ENCODE measurements at places on chromosomes 5 and 9.

GRCh38 chr5:179302499-179303185, 42.6 kb downstream of the ADAMTS2 start:
- no peak for DNase-seq

GRCh38 chr5:178241688-178242231, 9.2 kb upstream of the PHYKPL start:
- DNase-seq: no peak

GRCh38 chr9:26811106-26811505, 81.5 kb downstream of the CAAP1 start:
- DNase-seq: no peak

DNA sequence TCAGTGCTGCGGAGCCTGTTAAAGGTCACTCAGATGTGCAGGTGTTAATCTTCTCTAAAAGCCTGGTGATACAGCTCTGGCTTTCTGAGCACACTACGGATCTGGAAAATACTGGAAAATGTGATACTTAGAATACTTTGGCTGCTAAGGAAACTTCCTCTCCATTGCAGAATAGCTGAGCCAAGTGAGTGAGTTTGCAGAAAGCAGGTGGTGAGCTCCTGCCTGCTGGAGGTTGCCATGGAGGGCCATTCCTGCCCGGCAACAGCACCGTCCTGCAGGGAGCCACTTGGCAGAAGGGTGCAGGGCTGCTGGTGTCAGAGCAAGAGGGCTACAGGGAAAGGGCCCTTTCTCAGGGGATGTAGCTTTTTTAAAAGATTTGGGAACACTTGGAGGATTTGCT, 40.7 kb downstream of the SECISBP2 start:
- no peak for DNase-seq

GRCh38 chr5:31193591-31194467, at the start of gene CDH6:
TSS of gene CDH6 (plus strand) at chr5:31193686. CDS start at chr5:31267474, 73,788 bp downstream.
- no peak for DNase-seq

DNA sequence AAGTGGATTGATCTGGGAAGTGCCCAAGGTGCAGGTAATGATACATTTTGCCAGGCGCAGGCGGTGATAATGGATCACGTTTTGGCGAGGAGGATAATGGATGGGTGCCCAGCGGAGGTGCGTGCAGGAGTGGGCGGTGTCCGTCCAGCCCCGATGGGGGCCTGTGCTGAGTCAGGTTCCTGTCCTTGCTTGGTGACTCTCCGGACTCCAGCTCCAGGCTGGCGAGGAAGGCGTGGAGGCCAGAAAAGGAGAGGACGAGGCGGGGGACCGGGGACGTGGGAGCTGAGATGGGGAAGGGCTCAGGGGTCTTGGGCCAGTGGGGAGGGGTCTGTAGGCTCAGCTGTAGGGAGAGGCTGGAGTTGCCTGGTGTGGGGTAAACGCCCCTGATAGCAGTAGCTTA, 268.3 kb downstream of the PBX3 start:
- DNase-seq: no peak

GRCh38 chr9:107874591-107875369, 385.2 kb upstream of the KLF4 start:
- DNase-seq: no peak

Measured in stimulated activated CD8-positive, alpha-beta memory T cell treated with anti-CD3 and anti-CD28 coated beads, Interleukin-15, amount 100 ng/mL, for 24 hours (primary cell).